ENCODE measurements at places on chromosomes 16 and 17.
A peak's percentile ranks its signal among the peaks of the same experiment; 100 is the strongest.

DNA sequence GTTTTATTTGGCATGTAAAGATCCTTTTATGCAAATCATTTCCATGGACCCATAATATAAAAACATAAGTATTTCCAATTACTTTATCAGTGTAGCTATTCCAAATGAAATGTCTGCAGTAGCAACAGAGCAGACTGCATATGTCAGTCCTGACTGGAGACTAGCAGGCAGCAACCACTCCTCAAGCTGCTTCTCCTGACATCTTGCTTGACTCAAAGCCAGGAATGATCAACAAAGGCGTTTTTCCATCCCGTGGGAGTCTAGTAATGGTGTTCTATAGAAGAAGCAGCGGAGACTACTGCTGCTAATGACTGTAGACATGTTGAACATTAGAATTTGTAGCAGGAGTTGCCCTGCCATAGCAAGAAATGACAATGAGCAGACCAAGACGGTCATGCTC, 73.2 kb upstream of the AKTIP start:
- no peak for DNase-seq

DNA sequence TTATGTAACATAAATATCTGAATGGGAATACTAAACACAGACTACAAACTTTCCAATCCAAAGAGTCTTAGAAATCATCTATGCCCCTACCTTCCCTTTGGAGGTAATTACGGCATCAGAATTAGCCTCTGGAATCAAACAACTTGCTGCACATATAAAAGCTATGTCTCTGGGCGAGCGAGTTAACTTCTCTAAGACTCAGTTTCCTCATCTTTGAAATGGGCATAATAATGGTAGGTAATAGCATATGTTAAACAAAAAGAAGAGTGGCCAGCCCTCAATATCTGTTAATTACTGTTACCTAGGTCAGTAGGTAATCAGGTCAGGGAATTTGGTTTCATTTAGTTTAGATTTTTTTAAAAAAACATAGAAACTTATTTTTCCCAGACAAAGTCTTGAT, 153.5 kb downstream of the TOX3 start:
- DNase-seq: no peak

DNA sequence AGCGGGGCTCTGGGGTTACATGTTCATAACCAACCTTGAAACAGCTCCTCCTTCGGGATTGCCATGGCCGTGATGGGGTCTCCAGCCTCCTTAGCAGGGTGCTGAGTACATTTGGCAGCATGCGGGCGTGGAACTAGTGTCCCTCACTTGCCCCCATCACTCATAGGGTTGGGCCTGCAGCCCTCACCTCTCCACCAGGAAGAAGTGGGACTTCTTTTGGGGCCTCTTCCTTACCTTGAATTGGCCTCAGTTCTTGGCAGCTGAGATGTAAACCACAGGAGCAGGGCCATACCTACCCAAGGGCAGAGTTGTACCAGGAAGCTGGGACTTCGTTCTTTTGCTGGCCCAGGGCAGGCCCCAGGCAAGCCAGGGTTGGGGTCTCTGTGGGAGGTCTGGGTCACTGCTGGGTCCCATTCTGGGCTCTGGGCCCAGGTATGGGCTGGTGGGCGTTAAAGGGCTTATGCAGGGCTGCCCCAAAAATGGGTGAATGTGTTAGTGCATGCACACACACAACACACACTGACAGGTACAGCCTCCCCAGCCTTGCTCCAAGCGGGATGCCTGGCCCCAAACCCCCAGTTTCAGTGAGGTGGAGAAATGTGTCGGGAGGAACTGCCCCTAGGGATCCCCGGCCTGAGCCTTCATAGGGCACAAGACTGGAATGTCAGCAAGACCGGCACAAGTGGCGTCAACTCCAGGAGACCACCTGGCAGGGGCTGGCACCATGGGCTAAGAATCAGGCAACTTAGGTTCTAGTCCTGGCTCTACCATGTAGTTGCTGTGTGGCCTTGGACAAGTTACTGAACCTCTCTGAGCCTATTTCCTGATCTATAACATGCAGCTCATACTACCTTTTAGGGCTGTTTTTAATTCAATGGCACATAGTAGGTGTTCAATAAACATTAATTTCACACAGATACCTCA, 3.9 kb upstream of the KRT15 start:
- no peak for DNase-seq

- peak; percentile 8 for DNase-seq
Measured at GRCh38 chr17:32569171-32570080, 82.6 kb downstream of the CDK5R1 start.
